ENCODE measurements at places on chromosomes 4 and X.

GRCh38 chr4:6024313-6024960 is 6.2 kb upstream of the C4orf50 start:
- DNase-seq: no peak

GRCh38 chr4:20176881-20177280 is 74.8 kb upstream of the SLIT2 start:
- DNase-seq: no peak

DNA sequence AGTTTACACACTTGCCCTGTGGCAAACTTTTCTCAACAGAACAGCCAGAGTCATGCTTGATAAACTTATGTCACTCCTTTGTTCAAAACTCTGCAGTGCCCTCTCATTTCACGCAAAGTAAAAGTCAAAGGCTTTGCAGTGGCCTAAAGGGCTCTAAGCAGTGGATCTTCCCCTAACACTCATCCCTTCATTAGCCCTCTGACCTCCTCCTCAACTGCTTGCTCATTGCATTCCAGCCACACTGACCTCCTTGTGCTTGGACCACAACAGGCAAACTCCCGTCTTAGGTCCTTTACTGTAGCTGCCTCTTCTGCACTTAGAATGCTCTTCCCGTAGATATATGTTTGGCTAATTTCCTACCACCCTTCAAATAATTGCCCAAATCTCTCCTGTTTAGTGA is 5.6 kb downstream of the PRDM5 start:
- no peak for DNase-seq

- no peak for DNase-seq
Observed at GRCh38 chr4:84401701-84402306, 97.3 kb downstream of the NKX6-1 start.

- DNase-seq: no peak
Observed at GRCh38 chr4:57039345-57039744, 60.6 kb downstream of the POLR2B start.

Measured in T-helper 9 cell (primary cell).